Posterior vena cava (tissue), 2 donors: ENCODE measurements at places on chromosomes 6 and 20.
A peak's percentile ranks its signal among the peaks of the same experiment; 100 is the strongest.

DNA sequence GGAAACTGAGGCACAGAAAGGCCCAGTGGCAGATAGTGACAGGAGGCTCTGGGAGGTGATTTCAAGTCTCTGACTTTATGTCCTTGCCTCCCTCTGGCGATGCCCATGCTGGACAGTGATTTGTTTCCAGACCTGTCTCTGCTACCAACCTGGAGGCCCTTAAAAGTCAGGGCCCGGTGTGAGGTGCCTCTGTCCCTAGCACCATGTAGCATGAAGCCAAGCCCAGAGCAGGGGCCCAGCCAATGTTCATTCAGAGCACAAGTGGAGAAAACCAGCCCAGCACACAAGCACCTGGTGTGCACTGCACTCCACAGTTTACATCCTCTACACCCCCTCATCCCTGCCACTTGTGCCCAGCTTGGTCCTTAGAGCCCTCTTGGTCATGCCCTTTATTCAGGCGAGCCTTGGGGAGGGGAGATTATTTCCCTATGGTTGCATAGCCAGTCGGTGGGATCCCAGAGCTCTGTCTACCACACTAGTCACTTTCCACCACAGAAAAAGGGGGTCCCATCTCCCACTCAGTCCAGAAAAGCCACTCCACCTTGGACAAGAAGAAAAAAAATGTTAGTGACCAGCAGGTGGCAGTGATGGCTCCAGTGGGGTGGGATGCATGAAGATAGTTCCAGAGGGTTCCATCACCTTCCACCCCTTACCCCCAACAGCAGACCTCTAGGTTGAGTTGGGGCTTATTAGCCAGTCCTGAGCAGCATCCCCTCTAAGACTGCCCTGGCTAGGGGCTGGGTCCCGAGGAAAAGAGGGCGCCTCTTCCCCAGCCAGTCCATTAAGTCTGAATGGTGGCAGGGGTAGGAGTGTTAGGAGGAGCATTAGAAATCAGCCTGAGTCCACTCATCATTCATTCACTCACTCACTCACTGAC lies 30.9 kb downstream of the KIAA1755 start:
- peak; percentile 41 for DNase-seq

DNA sequence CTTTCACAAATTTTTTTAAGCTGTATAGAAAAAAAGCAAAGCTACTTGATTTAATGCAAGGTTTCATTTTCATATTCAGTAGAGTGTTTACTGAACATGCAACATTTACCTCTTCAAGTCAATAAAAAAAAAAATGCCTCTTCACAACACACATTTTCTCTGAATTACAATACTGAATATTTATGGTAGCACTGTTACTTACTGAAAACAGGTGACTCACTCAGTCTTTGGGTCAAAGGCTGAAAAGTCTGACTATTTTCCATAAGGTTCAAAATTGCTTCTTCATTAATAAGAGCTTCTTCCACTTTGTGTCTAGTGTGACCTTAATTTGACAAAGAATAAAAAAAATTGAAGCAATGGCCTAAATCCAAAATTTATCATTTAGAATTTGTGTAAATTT lies 101.9 kb downstream of the REV3L start:
- no peak for DNase-seq

GRCh38 chr6:13411484-13411883 lies 75.9 kb downstream of the GFOD1 start:
- no peak for DNase-seq

DNA sequence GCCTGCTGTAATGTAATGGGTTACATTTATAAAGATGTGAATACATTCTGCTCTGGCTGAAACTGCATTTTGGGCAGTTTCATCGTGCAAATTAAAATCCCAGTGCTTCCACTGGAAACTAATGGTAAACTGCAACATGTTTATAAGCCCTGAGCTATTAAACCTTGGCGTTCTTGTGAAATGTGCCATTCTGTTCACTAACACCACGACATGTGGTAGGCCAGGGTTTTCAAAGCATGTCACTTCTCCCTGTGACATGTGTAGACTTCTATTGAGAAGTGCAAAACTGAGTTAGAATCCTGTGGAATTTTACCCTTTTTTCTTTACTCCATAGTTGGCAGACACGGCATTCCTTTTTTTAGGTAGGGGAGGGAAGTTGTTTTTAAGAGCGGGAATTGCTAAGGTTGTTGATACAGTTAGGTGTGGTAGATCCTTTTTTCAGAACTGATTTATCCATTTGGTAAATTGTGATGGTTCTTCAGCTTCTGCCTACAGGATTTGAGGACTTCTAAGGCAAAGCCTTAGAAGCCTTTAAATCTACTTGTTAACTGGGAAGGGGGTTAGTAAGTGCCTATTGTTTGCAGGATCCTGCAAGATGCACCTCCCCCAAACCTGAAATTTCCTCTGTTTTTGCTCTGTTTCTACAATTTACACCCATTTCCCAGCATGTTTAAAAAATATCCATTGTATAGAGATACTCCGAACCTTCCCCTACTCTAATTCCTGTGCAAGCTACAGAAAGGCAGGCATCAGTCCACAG lies 4.2 kb downstream of the SASH1 start:
- no peak for DNase-seq

DNA sequence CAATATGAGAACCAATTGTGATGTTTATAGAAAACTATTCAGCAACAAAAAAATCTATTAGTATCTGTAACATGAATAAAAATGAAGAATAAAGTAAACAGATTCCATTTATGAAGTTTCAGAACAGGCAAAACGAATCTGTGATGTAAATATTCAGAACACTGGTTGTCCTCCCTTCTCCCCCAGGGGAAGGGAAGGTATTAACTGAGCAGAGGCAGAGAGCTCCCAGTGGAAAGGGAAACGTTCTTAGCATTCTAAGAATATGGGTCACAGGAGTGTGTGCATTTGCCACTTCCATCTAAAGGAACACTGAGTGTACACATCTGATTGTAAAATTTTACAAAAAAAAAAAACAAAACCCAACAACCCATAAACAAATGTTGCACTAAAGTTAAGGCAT lies 23.1 kb downstream of the SPAG4 start:
- DNase-seq: no peak

DNA sequence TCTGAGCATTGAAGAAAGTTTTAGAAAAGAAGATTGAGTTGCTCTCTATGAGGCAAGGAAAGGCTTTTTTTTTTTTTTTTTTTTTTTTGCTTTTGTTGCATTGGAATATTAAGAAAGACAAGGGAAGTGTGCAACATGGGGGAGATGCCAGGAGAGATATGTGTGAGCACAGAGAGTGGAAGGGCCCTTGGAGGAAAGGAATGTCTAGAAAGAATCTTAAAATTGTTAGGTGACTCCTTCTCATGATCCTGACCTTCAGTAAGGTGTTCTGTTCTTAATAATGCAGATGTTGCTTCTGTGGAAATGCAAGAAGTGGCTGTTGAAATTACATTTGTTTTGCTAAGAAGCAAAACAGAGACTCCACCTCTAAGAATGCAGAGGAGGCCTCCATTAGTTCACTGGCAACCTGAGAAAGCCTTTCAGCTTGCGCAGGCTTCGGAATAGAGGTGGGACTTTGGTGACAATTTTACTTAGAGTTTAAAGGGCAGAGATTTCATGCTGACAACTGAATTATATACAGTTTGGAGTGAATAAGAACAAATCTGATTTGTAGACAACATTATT lies 118.0 kb upstream of the ASCC3 start:
- DNase-seq: no peak

GRCh38 chr20:11436113-11436905 lies 481.4 kb upstream of the BTBD3 start:
- no peak for DNase-seq

GRCh38 chr6:70280400-70280853 lies 22.5 kb downstream of the COL9A1 start:
- DNase-seq: peak; percentile 71

DNA sequence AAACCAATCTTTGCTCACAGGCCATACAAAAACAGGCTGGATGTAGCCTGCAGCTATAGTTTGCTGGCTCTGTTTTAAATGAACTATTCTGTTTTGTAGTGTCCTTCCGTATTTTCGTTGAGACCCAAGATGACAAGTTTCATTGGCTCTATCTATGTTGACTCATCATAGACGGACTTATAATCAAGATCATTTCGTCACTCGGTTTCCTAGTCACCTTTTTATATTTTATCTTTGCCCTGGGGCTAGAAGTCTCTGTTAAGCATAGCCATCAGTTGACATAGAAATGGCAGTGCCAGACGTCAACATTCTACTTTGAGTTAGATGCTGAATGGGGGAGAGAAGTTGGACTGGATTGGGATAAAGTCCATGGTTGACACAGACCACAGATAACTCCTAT lies 4.8 kb downstream of the PLEKHG1 start:
- no peak for DNase-seq

DNA sequence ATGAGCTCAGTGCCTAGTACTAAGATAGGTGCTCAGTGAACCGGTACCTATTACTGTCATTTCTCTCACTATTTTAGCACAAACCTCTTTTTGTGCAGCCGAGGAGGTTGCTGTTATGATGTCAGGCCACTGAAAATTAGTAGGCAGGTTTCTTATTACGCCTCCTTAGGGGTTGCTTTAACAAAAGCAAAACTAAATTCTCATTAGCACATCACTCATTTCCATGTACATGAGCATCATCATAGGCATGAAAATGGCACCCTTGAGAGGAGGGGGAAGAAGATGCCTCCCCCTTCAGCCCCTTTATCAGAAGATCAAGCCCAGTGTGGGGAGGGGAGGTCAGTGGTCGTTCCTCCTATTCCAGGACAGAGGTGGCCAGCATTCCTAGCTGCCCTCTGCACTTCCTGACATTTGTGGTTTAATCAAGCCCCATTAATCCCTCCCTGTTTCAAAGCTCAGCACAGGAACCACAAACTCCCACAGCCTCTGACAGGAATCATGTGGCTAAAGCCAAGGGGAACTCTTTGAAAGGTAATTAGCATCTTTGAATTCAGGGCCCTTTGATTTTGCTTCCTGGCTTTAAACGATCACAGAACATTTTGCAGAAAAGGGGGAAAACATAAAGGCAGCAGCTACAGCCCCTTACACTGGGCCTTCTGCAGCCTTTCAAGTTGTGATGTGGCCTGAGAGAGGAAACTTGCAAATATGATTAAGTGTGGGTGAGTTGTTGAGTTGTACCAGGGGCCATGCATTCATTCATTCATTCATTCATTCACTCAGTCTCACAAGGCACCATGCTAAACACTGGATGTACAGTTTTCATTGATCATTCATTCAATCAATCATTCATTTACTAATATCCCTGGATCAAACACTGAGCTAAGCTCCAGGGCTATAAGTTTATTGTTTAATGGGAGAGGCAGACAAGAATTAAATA lies 31.9 kb upstream of the PSMF1 start:
- DNase-seq: no peak

GRCh38 chr6:84065693-84066290 lies 32.2 kb downstream of the MRAP2 start:
- no peak for DNase-seq

DNA sequence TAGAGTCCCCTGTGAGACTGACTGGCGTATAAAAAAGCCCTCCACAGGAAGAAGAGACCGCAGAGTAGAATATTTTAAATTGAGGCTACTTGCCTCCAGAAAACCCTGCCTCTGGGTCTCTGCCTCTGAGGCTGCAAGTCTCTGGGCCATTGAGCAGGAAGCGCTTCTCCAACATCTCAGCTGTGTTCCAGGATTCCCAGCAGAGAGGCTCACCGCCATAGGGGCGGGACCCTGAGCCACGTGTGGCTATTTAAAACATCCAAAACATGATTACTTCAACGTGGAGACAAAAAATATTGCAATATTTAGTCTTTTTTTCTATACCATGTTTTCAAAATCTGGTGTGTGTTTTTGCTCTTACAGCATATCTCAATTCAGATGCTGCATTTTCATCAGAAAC lies 59.4 kb downstream of the GNAS-AS1 start:
- no peak for DNase-seq

DNA sequence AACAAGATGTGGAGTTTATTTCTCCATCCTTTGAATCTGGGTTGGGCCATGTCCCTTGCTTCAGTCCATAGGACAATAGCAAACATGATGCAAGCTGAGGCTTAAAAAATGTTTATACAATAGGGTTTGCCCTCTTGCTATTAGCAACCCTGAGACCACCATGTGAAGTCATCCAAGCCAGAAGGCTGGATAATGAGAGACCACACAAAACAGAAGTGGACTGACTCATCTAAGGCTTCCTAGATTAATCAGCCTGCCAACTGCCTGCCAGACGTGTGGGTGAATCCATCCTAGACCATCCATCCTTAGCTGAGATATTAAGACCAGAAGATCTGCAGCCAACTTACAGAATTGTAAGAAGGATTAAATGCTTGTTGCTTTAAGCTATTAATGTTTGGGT lies 38.1 kb upstream of the ISM1 start:
- DNase-seq: no peak

DNA sequence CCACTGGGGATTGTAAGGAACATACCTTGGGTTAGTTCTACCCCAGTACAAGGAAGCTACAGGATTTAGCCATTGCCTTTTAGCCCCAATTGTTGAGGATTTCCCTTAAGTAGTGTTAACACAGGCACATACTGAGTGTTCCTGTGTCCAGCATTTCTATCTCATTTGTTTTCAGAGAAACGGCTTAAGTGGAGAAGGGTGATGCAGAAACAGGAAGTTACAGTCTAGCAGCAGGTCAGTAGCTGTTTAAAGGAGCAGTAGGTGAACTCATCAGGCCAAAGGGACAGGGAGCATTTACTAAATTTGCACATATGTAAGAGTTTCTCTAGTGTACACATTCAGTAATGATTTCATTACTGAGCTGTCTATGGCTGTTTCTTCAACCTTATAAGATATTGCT lies 644.2 kb upstream of the GJE1 start:
- DNase-seq: no peak

GRCh38 chr6:45714006-45714730 lies 301.5 kb downstream of the CLIC5 start:
- no peak for DNase-seq

- no peak for DNase-seq
These were observed at the start of gene COX4I2 for GRCh38 chr20:31637660-31638059. Gene COX4I2 (plus strand): TSS chr20:31637912. CDS start chr20:31639018, 1,106 bp downstream.

GRCh38 chr6:2478200-2478599 lies 232.8 kb upstream of the GMDS start:
- DNase-seq: no peak

- DNase-seq: no peak
These were observed 753 bp upstream of the PERP start for GRCh38 chr6:138107752-138108592.

DNA sequence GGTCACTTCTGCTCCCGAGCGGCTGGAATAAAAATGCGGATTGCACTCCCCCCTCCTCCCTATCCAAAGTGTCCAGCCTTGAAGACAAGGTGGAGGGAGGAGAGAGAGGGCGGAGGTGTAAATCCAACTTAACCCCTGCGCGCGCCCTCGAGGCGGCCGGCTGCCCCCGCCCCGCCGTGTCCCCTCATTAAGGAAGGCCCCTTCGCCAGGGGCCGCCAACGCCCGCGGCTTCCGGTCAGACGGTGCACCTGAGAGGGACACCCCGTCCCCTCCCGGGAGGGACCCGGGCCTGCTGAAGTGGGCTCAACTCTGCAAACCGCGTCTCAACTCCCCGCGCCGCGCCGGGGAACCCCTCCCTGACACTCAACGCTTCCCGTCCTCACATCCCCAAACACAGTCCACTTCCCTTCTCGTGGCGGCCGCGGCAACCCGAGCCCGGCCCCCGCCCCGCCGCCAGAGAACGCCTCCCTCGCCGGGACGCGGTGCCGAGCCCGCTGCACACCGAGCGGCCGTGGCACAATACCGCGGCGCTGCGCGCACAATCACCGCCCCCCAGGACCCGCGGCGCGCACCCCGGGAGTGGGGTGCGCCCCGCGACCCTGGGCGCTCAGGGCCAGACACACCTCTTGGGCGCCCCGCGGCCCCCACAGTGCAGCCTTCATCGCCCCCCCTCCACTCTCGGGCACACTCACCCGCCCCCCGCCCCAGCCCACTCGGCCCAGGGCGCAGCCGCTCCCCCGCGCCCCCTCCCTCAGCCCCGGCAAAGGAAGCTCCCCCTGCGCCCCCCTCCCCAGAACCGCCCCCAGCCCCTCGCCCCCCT lies 102.5 kb downstream of the NOL4L start:
- peak; percentile 87 for DNase-seq
